ENCODE measurements at places on chromosomes 13 and 19.

DNA sequence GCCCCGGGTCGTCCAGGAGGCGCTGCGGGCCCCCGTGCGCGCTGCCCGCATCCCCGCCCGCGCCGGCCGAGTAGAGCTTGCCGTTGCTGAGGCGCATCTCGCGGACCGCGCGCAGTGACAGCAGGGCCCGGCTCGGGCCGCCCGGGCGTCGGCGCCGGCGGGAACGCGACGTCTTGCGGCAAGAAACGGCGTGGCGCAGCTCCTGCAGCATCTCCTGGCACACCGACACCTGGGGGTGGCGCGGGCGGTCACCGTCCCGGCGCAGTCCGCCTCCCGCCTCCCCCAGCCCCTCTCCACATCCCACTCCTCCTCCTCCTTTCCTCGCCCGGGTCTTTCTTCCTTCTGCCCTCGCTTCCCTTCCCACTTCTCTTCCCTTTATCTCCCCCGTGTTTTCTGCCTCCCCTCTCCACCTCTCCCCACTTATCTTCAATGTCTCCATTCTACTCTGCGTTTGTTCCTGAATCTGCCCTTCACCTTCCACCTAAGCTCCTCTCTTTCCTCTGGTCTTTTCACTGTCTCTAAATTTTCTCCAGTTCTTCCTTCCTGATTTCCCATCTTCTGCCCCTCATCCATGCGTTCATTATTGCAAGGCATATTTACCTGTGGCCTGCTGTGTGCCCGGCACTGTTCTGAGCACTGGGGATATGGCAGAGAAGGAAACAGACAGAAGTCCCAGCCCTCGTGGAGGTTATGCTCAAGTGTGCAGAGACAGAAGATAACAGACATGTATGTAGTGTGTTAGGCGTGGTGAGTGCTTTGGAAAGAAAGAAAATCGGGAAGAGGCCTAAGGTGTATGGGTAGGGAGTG is 5.2 kb upstream of the ATP1A3 start:
- DNase-seq = no peak

DNA sequence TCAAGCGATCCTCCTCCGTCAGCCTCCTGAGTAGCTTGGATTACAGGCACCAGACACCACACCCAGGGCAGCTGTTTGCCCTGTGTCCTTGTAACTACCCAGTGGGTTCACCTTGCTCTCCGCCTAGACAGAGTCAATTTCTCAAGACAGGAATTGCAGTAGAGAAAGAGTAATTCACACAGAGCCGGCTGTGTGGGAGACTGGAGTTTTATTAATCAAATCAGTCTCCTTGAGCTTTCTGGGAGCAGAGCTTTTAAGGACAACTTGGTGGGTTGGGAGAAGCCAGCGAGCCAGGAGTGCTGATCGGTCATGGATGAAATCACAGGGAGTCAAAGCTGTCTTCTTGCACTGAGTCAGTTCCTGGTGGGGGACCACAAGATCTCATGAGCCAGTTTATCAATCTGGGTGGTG is 20.6 kb upstream of the ADGRE1 start:
- DNase-seq = no peak

- no peak for DNase-seq
Measured at GRCh38 chr13:50979187-50979586, 69.6 kb downstream of the RNASEH2B start.

DNA sequence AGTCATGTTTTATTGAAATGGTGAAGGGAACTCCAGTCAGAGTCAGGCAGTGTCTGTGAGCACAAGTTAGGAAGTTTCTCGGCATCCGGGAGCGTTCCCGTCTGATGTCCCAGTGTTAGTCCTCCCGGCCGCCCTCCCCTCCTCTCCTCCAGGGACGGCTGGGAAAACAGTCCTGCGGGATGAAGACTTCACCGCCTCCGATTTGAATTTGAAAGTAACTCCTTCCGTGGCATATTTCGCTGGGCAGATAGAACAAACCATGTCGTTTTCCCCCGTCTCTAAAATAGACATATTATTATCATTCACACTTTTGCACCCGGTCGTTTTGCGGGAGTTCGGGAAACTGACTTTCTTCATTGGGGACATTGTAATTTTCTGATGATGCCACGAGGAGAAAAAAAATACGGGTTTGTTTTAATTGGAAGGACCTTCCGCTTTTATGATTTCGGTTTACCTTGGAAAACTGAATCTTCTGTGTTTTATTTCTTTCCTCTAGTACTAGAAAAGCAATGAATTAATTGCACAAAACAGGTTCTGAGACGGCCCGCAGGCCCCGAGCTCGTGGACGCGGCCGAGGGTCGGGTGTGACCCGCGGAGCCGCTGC is 76.6 kb downstream of the ZIC5 start:
- no peak for DNase-seq

GRCh38 chr19:10983026-10983425 is 22.2 kb downstream of the SMARCA4 start:
- DNase-seq = peak; percentile 54

- DNase-seq = no peak
Measured at GRCh38 chr19:2618611-2619010, 83.9 kb downstream of the GNG7 start.

GRCh38 chr13:76503291-76503690 is 382.9 kb downstream of the KCTD12 start:
- no peak for DNase-seq

DNA sequence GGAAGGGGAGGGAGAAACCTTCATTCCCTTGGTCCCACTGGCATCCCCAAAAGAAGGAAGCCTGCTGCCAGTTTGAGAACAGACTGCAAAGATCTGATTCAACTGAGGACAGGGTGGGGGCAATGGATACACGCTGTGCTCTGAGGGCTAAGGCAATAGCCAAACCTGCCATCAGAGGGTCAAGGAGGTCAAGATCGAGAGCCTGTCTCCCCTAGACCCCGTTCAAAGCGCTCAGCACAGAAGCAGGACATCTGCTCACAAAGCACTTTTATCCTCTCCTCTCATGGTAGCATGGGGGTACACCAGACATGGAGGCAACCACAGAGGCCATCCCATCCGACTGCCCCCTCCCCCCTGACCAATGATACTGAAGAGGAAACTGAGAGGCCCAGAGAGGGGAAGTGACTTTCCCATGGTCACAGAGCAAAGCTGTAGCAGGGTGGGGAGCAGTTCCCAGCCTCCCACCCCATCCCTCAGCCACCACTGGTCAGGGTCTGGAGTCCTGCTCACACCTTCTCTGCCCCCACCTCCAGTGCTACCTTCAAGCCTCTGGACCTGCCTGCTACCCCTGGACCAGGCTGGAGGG is 11.1 kb downstream of the POU2F2 start:
- DNase-seq = no peak

- DNase-seq = no peak
Measured at GRCh38 chr13:55554741-55555140, 1586.0 kb upstream of the PRR20A start.

DNA sequence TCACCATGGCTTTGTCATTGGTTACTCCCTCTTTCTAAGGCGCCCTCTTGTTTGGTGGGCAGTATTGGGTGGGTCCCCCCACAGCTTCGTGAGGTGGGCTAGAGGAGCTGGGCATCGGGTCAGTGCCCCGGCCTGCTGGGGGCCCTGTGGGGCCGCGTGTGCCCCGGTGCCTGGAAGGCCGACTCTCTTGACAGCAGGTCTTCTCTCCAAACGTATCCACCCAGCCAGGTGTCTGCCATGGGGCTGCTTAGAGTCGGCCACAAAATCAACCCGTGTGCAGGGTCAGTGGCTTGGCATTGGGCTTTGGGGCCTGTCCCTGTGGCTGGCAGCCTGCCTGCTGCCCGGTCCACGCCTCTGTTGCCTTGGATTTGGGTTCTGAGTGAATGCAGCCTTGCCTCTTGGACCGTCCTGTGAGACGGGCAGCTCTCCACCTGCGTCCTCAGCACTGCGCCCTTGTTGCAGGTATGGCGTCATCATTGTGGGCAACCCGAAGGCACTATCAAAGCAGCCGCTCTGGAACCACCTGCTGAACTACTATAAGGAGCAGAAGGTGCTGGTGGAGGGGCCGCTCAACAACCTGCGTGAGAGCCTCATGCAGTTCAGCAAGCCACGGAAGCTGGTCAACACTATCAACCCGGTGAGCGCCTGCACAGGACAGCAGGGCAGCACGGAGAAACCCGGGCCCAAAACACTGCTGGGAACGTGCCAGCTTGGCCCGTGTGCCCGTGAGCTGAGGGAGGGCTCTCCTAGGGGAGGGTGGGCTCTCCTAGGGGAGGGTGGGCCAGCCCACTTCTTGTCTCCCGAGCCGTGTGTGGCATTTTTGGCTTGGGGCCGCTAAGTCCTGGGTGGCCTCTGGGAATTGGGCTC is 31.4 kb downstream of the UPF1 start:
- no peak for DNase-seq

DNA sequence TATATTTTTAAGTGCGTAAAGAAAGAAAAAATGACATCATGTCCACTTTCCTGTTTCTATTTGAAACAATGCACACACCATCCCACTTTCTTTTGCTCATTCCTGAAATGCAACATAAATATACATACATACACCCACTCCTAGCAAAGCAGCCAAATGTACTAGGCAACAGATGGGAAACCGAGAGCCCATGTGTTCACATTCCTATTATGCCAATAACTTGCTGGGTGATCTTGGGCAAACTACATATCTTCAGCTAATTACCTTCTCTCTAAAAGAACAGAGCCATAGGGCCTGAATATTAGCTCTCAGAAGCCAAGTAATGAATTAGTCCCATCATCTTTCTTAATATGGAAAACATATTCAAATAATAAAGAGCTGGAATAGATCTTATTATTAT is 610.6 kb upstream of the ATXN8OS start:
- DNase-seq = no peak

DNA sequence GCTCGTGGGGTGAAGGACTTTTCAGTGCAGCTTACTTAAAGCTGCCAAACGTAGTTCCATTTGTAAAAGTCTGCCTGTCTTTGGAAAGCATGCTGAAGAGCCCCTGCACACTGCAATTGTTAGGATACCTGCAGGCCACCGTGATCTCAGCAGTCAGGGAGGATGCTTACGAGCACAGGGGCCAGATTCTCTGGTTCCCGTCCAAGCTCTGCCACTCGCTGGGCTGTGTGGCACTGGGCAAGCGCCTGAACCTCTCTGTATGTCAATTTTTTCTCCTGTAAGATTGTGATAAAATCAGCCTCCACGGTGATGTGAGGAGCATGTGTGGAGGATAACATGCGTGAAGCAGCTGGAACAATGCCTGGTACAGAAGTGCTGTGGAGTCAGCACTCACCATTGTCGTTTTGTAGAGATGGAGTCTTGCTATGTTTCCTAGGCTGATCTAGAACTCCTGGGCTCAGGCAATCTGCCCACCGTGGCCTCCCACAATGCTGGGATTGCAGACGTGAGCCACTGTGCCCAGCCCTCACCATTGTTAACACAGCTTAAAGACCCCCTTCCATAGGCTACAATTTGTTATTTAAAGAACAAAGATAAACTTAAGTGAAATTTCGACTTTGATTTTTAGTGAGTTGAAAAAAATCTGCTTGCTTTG is 3.5 kb downstream of the ADPRHL1 start:
- no peak for DNase-seq

DNA sequence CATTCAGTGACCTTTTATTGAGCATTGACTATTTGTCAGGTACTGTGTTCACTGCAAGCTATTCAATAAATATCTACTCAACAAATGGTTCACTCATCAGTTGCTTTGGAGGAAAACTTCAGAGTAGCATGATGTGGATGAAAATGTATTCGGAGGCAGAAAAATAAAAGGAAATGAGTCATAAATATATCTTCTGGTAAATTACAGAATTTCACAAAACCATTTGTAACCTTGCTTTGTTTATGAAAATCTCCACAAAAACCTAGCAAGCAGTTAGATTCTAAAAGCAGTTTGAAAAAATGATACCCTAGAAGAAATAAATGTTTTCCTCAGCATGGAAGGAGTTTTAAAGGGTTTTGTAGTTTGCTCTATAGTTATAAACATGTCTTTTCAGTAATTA is 399.6 kb downstream of the LMO7 start:
- no peak for DNase-seq

- DNase-seq = no peak
Measured at GRCh38 chr19:28981994-28982393, 231.0 kb downstream of the UQCRFS1 start.

DNA sequence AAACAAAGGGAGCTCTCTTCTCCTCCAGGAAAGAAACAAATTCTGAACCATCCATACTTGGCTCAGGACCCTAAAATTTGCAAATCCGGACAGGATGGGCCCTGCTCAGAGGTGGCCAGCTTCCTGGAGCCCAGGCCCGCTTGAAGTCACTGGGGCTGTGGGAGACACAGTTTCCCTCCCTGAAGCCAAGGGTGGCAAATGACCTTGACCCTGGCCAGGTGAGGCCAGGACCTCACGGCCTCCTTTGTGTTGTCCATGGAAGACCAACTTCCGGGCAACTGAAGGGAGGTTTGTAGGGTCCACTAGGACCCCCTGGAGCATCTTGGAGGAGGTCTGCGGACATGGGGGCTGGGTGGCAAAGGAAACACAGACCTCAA is 5.5 kb downstream of the NANOS3 start:
- DNase-seq = no peak

DNA sequence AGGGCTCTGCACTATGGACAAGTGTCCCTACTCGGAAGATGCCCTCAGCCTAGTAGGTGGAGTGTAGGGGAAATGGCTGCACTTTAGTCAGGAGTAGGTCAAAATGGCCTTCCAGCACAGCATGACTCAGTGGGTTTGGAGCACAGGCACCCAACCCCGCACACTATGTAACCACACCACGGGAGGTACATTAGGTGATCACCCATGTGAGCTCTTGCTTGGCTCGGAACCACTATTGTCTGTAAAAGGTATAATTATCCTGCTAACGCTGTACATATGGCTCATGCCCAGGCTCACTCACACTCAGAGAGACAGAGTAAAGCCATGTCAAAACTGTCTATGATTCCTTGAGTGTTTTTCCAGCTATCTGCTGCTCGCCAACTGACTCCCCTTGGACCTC is 156.9 kb upstream of the DACH1 start:
- no peak for DNase-seq

GRCh38 chr13:81957121-81957520 is 1616.2 kb upstream of the SPRY2 start:
- DNase-seq = no peak

GRCh38 chr13:50760751-50761150 is 82.7 kb downstream of the DLEU7 start:
- no peak for DNase-seq

GRCh38 chr13:26459276-26460131 is 98.0 kb upstream of the WASF3 start:
- peak; percentile 63 for DNase-seq

DNA sequence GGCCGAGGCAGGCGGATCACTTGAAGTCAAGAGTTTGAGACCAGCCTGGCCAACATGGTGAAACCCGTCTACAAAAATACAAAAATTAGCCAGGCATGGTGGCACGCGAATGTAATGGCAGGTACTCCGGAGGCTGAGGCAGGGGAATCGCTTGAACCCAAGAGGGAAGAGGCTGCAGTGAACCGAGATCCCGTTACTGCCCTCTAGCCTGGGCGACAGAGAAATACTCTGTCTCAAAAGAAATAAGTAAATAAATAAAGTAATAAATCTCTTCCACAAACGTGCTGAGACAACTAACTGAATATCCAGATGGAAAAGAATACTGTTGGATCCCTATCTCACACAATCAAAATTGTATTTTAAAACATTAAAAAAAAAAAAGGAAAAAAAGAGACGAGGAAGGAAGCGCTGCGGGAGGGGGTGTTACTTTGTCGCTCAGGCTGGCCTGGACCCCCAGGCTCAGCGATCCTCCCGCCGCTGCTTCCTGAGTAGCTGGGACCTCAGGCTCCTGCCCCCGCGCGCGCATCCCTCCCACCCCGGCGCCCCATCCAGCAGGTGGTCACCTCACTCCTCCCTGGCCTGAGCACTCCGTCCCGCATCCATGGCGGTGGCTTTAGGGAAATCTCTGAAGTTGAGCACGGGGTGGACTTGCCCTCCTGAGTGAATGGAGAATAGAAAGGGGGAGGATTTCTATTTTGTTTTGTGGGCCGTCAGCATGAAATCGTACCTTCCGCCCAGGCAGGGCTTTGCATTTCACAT is 628 bp upstream of the ZNF813 start:
- DNase-seq = no peak

- DNase-seq = peak; percentile 42
Measured at GRCh38 chr13:98411617-98412265, 165.2 kb downstream of the STK24 start.
